ENCODE measurements at places on chromosomes 6 and 20.

GRCh38 chr6:2081155-2082138, 164.0 kb downstream of the GMDS start:
- no peak for DNase-seq

- DNase-seq = no peak
Measured at GRCh38 chr6:132741281-132741680, 16.4 kb downstream of the VNN2 start.

DNA sequence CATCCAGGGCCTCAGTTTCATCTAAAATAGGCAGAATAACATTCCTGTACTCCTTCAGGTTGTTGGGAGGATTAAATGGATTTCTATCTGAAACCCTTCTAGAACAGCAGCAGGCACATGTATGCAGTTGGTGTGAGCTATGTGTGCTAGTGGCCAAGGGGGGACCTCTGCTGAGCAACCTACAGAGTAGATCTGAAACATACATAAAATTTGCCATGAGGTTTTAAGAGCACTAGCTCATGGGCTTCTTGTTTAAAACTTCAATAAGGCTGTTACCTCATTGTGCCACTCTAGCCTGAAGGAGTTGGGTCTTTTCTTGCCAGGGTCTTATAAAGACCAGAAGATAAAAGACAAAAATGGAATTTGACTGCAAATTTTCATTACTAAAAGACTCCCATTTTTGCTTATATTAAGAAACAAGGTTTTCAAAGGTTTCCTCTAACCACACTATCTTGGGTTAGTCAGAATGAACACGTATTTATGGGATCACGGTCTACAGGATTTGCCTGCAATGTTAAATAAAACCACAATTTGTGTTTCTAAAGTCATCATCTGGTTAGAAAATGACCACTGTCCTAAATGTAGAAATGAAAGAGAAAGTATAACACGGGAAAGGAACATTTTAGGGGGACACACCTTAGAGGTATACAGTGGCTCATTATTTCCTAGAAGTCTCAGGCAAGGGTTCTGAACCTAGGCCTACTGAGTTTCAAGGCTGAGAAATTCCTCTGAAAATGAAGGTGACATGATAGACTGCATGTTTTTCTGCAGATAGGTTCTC, 144.9 kb upstream of the OLIG3 start:
- DNase-seq = no peak

DNA sequence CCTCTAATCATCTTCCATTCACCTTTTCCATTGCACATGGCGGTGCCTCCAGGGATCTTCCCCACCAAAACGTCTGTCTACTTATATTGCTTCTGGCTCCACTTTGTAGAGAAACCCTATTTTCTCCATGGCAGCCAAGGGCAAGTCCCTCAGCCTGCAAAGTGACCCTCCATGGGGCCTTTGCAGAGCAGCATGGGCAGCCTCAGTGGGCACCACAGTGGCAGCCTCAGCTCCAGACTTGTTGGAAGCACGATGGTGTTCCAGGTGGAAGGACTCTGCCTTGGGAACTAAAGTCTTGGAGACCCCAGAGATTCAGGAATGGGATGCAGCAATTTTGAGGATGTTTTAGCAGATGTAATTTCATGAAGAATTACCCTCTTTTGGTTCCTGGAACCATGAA, 18.5 kb upstream of the CCR6 start:
- no peak for DNase-seq

- no peak for DNase-seq
Measured at GRCh38 chr6:119514345-119514744, 164.8 kb upstream of the MAN1A1 start.
